ENCODE measurements at places on chromosomes 5 and 9.

- DNase-seq = no peak
These were observed 20.0 kb upstream of the GHR start for GRCh38 chr5:42403236-42403635.

DNA sequence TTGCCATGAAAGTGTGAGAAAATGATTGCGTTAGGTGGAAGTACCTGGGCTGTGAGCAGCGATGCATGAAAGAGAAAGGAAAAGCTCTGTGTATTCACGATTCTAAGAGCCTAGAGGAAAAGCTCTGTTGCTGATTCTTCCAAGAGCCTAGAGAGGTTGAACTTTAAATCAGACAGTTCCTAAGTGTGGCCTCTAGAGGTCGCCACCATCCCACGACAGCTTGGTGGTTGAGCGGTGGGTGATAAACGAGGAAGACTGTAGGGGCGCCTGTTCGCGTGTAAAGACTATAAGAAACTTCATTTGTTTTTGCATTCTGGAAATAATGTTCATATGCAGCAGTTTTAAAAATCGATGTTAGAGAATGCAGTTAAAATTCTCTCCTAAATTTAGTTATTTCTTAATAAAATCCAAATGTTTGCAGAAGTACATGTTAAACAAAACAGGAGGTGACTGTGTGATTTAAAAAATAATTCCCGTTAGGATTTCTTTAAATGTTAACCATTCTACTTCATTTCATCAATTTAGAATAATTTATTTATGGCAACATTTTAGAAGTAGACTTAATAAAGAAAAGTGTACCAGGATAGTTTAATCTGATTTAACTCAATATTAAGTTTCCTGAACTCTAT is 107.7 kb downstream of the TENT4A start:
- no peak for DNase-seq

DNA sequence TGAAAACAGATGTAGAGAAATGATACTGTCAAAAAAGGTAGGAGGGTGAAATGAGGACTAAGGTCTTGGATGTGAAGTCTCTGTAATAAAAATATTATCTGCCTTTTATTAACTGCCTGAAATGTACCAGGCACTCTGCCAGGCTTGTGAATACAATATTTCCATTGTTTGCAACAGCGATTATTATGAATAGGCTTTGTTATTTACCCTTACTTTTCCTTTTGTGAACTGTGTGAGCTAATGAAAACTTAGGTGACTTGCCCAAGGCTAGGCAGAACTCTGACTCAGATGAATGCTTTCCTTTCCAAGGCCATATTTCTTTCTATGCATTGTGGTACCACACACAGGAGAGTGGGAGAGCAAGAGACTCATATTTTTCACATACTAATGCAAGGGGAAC is 204.1 kb downstream of the CDH12 start:
- no peak for DNase-seq

GRCh38 chr5:72651109-72651508 is 143.9 kb upstream of the ZNF366 start:
- DNase-seq = no peak

- no peak for DNase-seq
These were observed 218.3 kb downstream of the PBX3 start for GRCh38 chr9:125965477-125965876.

Data from stimulated activated CD8-positive, alpha-beta memory T cell treated with anti-CD3 and anti-CD28 coated beads, Interleukin-15, amount 100 ng/mL, for 4 hours (primary cell).